ENCODE measurements at places on chromosomes 2 and 18.

- no peak for DNase-seq
These were observed 162.5 kb upstream of the RPRM start for GRCh38 chr2:153641046-153641445.

DNA sequence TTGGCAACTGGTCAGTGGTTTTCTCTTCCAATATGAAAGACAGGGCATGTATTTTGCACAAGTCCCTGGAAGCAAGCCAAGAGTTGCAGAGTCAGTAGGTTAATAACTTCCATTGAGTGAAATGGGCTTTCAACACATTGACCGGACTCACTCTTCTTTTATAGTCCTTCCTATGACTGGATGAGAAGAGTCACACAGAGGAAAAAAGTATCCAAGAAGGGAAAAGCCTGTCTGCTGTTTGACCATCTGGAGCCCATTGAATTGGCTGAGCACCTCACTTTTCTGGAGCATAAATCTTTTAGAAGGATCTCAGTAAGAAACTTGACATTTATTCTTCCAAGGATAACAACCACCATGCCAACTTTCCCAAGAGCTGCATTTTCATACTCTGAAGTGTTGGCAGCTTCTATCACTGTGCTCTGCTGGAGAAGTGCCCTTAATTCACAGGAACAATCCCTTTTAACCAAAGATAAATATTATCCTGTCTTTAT is 45.4 kb downstream of the RASGRP3 start:
- DNase-seq = peak; percentile 85

DNA sequence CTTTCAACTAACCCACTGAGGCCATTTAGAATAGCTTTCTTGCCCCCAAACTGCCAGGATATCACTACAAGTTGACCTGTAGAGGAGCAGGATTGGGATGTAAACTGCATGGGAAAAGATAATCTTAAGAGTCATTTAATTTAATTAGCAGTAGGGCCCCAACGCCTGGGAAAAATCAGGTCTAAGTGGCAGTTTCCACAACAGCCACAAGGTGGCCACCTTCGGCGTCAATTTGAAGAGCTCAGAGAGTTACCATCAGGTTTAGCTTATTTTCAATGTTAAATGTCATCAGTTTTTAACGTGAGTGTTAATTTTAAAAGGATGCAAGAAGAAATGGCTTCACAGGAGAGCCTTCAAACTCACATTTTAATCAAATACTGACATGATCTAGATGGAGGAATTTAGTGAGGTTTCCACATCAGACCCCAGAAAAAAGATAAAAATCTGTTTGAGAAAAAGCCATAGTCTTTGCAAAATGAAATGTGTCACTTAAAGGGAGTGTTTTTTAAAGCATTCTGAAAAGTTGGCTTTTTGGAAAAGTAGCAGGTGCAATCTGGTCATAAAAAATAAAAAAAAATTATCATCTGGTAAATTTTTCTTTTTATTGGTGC is 77.3 kb upstream of the UPP2 start:
- DNase-seq = peak; percentile 56

DNA sequence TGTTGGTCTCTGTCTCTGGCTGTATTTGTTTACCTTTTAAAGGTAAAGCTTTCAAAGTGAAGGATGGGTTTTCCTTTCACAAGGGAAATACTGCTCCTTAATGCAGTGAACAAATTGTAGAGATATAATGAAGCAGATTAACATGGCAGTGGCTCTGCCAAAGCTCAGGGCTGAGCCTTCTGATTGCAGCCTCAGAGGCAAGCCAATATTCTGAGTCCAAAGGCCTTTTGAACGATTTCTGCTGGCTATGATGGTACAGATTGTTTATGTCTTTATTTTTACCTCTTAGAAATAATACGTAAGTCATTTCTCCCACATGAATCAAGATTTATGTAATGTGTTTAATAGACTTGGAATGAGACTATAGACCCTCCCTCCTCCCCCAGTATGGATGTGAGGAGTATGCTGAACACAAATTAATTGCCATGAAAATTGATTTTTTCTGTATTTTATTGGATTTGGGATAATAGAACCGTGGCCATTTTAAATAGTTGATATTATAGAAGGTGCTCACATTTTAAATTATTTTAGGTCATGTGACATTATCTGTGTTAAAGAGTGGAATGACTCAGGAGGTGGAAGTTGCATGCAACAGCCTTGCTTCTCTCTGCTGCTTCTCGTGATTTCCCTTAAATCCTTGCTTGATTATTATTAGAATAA is 772 bp downstream of the SCN2A start:
- no peak for DNase-seq

DNA sequence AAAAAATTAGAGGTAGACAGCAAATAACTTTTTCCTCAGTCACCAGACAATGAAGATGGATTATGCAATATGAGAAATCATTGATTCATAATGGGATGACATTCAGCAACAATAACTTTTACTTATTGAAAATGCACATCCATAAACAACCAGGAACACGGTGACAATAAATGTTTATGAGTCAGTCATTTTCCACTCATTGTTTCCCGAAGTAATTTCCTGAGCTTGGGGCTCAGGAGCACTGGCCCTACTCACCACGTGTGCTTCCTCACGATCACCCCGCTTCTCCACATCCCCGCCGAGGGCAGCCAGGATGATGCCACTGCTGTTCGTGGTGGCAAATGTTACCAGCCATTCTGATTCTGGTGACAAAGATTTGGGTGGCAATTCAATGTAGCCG is 156.3 kb downstream of the LAMA1 start:
- no peak for DNase-seq

DNA sequence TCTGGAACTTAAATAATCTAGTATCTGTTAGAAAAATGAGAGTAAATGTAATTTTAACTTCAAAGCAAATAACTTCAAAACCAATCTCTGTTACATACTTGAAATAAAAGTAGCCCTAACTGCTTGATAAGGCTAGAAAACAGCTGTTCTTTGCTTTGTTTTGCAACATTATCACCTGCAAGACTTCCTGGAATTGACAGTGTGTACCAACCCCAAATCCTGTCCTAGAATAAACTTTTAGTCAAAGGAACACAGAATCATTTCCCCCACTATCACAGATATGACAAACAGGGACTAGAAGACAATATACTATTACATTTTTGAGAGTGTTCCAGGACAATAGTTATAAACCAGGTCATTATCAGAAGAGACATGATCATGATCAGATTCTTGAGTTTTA is 105.3 kb upstream of the PGAP1 start:
- no peak for DNase-seq

DNA sequence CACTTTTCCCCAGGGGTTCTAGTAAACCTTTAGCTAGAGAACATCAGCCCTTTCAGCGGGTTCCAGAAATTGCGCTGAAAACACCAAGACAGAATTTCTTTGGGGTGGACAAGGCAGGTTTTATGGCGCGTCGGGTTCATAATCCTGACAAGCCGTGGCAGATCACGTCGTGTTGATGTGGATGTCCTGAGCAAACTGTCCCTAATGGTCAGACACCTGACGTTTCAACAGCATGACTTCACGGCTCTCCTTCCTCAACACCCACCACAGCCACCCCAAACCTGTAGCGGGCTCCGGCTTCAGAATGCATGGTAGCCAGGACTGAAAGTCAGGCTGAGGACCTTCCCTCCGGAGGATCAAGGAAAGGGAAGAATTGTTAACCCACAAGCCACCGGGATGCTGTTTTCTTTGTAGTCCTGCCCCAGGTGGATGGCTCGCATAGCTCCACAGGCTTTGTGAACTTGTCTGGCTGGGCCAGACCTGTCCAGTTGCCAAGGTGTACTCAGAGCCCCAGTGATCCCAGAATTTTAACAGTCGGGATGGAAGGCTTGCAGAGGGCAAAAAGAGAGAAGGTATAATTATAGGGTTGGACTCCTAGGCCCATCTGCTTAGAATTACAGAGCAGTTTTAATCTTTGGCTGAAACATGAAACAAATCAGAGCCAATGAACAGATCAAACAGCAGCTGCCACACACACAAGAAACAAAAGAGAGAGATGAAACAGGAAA is 1.5 kb downstream of the APCDD1 start:
- no peak for DNase-seq

GRCh38 chr2:28345619-28346018 is 47.0 kb upstream of the FOSL2 start:
- no peak for DNase-seq

GRCh38 chr2:127471286-127471988 is 53.2 kb downstream of the PROC start:
- DNase-seq = no peak

DNA sequence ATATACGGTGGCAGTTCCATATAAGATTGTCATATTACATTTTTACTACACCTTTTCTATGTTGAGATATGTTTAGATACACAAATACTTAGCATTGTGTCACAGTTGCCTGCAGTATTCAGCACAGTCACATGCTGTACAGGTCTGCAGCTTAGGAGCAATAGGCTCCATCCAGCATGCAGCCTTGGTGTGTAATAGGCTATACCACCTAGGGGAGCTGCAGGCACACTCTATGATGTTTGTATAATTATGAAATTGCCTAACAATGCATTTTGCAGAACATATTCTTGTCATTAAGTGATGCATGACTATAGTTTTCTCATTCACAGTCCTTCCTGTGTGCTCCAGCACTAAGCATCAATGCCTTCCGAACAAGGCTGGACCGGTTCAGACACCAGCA is 133.4 kb downstream of the NDUFA10 start:
- no peak for DNase-seq

DNA sequence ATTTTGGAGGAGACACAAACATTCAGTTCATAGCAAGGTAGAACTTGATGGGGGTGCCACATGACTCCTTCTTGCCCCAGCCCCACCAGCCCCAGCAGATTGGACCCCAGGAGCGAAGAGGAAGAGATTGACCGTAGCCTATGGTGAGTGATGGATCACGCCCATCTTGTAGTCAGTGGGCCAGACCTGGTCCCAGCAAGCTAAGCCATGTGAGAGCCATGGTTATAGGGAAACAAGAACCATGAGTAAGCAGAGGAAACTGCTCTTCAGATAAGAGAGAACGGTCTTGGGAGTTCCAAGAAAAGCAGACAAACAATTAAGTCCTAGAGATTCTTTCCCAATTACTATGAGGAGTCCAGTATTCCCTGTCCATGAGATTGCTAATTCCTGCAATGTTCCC is 4.6 kb upstream of the TCF4 start:
- DNase-seq = no peak

GRCh38 chr2:9365498-9366019 is 57.8 kb downstream of the ITGB1BP1 start:
- DNase-seq = no peak

DNA sequence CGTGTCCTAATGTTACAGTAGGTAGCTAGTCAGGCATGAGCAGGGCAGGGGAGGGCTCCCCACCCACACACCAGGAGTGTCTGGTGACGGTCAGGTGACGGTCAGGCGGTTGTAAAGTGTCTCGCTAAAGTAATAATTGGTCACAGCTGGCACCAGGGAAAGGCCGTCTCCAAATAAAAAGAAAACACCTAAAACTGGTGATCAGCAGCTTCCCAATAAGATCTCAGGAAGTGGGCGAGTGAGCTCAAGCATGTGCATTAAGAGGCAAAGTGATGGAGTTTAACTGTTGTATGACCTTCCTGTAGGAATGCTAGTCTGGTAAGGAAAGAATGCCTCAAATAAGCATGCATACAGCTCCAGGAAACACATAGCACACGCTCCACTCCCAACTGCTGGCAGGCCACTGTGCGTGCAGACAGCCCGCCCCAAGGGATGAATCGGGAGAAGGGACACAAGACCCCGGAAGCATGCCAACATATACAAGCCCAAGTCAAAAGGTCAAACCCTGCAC is 177.1 kb downstream of the RNF144A start:
- no peak for DNase-seq

GRCh38 chr18:51135364-51135763 is 62.1 kb downstream of the MEX3C start:
- peak; percentile 74 for DNase-seq

GRCh38 chr2:234427081-234428061 is 69.5 kb downstream of the ARL4C start:
- DNase-seq = no peak

GRCh38 chr18:8339952-8340351 is 269.3 kb upstream of the RAB12 start:
- DNase-seq = no peak

DNA sequence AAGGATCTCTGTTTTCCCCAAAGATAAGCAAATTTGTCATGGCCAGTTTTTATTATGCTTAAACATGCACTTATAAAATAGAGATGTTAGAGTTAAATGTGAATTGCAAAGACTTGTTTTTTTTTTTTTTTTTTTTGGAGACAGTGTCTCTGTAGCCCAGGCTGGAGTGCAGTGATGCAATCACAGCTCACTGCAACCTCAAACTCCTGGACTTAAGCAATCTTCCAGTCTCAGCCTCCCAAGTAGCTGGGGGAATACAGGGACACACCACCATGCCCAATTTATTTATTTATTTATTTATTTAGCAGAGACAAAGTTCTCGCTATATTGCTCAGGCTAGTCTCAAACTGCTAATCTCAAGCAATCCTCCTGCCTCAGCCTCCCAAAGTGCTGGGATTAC is 15.1 kb downstream of the PHOSPHO2 start:
- DNase-seq = peak; percentile 47

GRCh38 chr2:217968023-217968422 is 34.8 kb downstream of the TNS1 start:
- DNase-seq = no peak

- DNase-seq = peak; percentile 46
These were observed 3.1 kb downstream of the PAIP2B start for GRCh38 chr2:71223767-71224333.

GRCh38 chr2:237128026-237128703 is 42.5 kb downstream of the COPS8 start:
- DNase-seq = peak; percentile 100

DNA sequence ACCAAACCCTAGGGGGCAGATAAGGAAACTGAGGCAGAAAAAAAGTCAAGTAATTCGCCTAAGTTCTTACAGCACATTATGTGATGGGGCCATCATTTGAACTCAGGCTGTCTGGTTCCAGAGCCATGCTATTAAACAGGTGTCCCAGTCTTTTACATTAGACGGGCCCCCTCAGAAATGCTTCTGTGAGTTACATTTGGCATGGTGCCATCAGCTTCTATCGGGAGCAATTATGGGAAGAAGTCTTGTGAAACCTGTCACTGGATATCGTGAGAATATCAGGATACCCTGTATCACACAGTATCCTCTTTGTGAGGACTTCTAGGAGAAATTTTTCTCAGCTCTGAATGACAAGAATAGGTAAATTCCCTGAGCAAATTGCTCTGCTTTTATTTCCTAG is 143.7 kb upstream of the NOSTRIN start:
- DNase-seq = no peak

Data from fibroblast of mammary gland (primary cell).